Vagina (tissue), 2 donors: ENCODE measurements at places on chromosomes 5 and 9. TPM values are rescaled to one million over a fixed set of nuclear protein-coding genes. Genes with fewer than 3 reads are reported as not detected.

Gene CYSRT1
- 24.3 TPM for total RNA-seq

Gene HAPLN1
- not detected for total RNA-seq

Gene NDST1
- total RNA-seq: 73.9 TPM

Gene NEURL1B
- 30.9 TPM for total RNA-seq

Gene ADCY2
- total RNA-seq: 18.4 TPM

Gene FAM221B
- total RNA-seq: not detected

Gene C9orf152
- 0.49 TPM for total RNA-seq

Gene AK8
- 0.25 TPM for total RNA-seq

Gene COL15A1
- 15.0 TPM for total RNA-seq

Gene ZDHHC11B
- 2.7 TPM for total RNA-seq

Gene FOXD4L3
- 0.49 TPM for total RNA-seq

Gene PCDHAC2
- total RNA-seq: 3.9 TPM

Gene ORM2
- not detected for total RNA-seq

Gene MYMK
- not detected for total RNA-seq

Gene ATG12
- 50.6 TPM for total RNA-seq

Gene PBX3
- total RNA-seq: 82.3 TPM

Gene GABRA6
- total RNA-seq: not detected

Gene PCDHGB3
- total RNA-seq: 5.4 TPM

Gene GLDC
- total RNA-seq: 0.49 TPM

Gene PAPPA
- total RNA-seq: 4.4 TPM

Gene ZNF367
- total RNA-seq: 0.74 TPM

Gene CCDC171
- total RNA-seq: 2.9 TPM

Gene ZNF454
- 3.4 TPM for total RNA-seq

Gene PCDHB8
- total RNA-seq: 0.25 TPM

Gene WDR31
- 2.0 TPM for total RNA-seq

Gene FGFR4
- 12.0 TPM for total RNA-seq

Gene INSL6
- total RNA-seq: not detected

Gene SLCO6A1
- not detected for total RNA-seq

Gene IRGM
- 0.98 TPM for total RNA-seq

Gene ZNF608
- 20.6 TPM for total RNA-seq

Gene SPINK4
- not detected for total RNA-seq

Gene OSMR
- 69.0 TPM for total RNA-seq

Gene C6
- 2.0 TPM for total RNA-seq

Gene IL13
- not detected for total RNA-seq

Gene RAD1
- 27.7 TPM for total RNA-seq

Gene AMBP
- total RNA-seq: not detected

Gene ATP10B
- total RNA-seq: 9.1 TPM

Gene CNTFR
- 8.3 TPM for total RNA-seq

Gene EIF4E1B
- total RNA-seq: not detected

Gene SPATA31C2
- not detected for total RNA-seq

Gene HTR1A
- not detected for total RNA-seq

Gene GRM6
- total RNA-seq: not detected

Gene TRPM6
- 9.1 TPM for total RNA-seq

Gene CDKN2A
- 25.8 TPM for total RNA-seq

Gene LCN12
- total RNA-seq: not detected

Gene SLC34A3
- not detected for total RNA-seq

Gene KIAA1958
- total RNA-seq: 12.0 TPM

Gene ITGA1
- 42.7 TPM for total RNA-seq

Gene POLR3G
- 5.4 TPM for total RNA-seq

Gene TRPM3
- total RNA-seq: 0.25 TPM

Gene PCDHGA7
- total RNA-seq: 5.2 TPM

Gene ALDOB
- not detected for total RNA-seq

Gene BTNL8
- total RNA-seq: not detected

Gene SYK
- total RNA-seq: 12.0 TPM

Gene OR1J2
- total RNA-seq: not detected
